ENCODE measurements at places on chromosomes 3 and 15.

- DNase-seq = peak; percentile 34
Observed at GRCh38 chr15:29103824-29104565, 165.6 kb downstream of the NSMCE3 start.

DNA sequence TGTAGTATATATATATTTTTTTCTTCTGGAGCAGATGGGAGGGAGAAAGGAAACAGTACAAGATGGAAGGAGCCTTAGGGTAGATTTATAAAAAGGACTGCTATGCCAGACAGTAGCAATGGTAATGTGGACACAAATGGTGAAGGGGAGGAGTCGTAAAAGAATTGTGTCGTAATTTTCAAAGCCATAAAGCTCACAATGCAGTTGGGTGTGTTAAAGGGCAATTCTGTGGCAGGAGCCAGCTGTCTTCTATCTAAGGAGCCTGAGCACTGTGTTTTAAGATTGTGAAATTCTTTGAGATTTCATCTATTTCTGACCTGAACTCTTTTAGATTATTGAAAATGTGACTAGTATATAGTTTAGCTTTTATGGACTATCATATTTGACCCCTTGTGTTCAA, 58.9 kb downstream of the CNOT10 start:
- no peak for DNase-seq

GRCh38 chr3:76552653-76553052, 487.2 kb upstream of the ROBO2 start:
- no peak for DNase-seq

DNA sequence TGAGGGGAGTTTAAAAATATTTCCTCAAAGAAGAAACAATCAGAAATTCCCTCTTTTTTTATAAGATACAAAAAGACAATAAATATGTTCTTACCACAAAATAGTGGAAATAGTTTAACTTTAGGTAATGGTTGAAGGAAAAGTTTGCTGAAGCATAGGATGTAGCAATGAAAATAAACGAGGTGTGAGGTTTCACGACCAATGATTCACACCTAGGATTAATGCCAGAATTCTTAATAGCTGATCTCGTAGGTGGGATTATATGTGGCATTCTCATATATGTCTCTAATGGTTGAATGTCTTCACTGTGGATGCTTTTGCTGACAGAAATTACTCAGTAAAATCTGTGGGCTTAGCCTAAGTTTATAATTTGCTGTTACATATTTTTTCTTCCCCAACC, 467.7 kb downstream of the FGF12 start:
- DNase-seq = no peak

- no peak for DNase-seq
Observed at GRCh38 chr3:125067225-125067624, 11.4 kb upstream of the HEG1 start.

DNA sequence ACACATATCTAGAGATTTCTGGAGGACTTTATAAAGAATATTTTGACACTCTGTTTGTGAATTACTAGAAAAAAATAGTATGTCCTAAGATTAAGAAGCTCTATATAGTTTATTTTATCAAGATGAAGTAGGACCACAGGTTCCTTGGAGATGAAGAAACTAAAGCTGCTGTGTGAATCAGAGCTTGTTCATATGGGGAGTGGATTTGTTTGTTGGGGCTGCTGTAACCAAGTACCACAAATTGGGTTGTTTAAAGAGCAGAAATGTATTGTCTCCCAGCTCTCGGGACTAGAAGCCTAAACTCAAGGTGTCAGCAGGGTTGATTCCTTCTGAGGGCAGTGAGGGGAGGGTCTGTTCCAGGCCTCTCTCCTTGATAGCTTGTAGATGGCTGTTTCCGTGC, 270.6 kb upstream of the UMPS start:
- no peak for DNase-seq

- no peak for DNase-seq
Observed at GRCh38 chr3:183518491-183519251, 36.8 kb downstream of the KLHL6 start.

DNA sequence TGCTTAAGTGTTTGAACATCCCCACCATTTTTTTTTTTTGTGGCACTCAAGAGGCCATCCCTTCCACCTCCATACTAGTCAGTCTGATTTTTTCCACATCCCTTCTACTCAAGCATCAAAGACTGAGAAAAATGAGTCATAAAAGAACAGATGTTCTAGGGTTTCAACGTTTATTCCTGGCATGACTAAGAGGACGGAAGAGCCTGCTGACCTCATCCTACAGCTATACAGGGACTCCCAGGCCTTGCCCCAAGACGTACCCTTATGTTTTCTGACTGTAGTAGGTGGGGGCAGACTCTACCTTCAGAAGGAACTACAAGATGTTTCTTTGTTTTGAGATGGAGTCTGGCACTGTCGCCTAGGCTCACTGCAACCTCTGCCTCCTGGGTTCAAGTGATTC, 3.3 kb upstream of the ITPKA start:
- no peak for DNase-seq

GRCh38 chr15:71599418-71600151, 210.8 kb upstream of the NR2E3 start:
- no peak for DNase-seq

GRCh38 chr15:50261981-50262380, 3.5 kb downstream of the HDC start:
- DNase-seq = no peak

DNA sequence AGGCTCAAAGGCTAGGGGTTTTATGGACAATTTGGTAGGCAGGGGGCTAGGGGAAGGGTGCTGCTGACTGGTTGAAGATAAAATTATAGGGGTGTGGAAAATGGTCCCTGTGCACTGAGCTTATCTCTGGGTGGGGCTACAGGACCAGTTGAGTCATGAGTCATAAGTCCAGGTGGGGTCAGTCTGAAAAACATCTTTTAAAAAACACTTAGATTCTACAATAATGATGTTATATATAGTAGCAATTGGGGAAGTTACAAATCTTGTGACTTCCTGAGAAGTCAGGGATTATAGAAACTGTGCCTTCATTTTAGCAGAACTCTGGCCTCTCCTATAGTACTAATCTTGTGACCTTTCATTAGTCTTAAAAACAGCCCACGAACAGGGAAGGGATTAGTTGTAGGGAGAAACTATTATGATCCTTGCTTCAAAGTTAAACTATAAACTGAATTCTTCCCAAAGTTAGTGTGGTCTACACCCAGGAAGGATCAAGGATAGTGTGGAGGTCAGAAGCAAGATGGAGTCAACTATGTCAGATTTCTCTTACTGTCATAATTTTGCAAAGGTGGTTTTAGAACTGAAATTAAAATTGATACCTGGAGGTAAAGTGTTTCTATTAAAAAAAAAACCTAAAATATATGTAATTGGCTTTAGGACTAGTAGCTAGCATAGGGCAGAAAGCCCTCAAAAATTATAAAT, 130.1 kb downstream of the P2RY1 start:
- no peak for DNase-seq

DNA sequence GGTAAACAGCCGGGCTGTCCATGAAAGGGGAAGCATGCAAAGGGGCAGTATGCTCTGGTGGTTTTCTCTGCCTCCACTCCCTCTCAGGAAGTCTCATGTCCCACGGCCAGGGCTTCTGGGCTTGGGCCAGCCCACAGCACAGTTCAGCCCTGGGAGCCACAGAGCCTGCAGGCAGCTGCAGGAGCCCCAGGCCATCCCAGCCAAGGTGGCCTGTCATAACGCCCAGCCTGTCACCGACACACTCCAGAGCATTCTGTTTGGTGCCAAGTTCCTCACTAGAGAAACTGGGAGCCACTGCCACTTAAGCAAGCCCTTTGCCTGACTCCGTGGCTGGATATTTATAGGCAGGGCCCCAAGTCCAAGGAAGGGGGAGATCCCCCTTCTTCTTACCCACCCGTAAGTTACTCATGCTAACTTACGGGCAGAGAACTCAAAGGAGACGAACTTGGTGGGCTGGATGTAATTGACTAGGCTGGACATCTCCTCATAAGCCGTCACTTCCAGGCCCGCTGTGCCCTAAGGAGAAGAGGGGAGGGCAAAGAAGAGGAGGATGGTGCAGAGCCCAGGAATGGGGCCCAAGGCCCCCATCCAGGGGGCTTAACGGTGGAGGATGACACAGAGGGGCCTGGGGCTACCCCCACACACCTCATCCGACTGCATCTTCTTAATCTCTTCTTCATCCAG, 11.7 kb downstream of the PLCB2 start:
- DNase-seq = no peak

DNA sequence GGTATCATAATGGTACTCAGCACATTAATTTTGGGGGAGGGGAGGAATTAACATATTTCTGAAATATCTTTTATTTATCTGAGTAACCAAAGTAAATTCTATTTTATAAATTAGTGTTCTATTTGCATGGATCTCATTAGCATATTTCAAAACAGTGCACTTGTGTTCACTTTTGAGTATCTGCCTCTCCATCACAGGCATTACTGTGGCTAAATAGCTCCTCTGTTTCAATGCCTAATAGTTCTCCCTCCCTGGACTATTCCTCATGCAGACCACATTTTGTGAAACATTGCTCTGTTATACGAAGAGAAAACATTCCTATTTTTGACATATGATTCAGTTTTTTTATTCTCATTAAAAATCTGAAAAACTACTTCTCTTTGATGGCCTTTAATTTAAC, 1127.8 kb downstream of the TUSC7 start:
- no peak for DNase-seq

DNA sequence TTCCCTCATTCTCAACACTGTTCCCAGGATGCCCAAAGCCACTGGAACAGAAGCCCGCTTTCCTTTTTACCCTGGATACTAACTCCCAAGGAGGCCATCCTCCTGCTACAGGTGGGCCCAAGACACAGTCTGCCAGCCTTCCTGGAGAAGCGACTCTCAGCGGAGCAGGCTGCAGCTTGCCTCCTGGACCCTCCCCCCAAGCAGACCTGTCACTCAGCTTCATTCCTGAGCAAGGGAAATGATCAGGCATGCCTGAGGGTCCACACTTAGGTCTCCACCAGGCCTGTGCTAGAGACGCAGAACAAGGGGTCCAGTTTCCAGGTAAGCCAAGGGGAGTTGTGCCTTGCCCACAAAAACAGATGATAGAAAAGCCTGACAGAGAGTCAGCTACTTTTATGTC, 62.8 kb downstream of the SLCO2A1 start:
- no peak for DNase-seq

DNA sequence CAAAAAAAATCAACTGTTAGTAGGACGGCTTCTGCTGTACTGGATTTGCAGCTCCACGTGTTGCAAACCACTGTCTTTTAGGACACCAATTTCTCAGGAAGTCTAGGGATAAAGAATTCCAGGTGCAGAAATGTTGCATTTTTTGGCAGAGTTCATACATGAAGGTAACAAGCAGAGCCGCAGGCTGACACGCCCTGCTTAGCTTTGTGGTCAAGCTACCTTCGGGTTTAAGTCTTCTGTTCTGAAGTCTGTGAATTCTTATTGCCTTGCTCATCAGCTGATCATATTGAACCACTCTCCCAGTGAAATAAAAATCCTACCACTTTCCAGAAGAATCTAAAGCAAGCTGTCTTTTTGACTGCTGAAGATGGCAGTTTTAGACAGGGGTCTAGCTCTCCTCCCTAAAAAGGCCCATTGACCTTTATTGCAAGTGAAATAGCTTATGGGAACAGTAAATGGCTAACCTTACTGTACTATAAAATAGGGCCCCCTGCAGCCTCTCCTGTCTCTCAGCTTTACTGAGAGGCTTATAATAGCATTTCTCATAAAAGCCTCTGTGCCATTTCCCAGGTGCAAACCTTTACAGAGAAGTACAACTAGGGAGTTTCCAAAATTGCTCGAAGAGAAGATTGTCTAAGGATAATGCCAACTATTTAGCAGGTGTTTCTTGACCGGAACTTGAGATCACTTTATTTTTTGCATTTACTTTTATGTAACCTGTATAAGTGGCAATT, 262.2 kb upstream of the IL12A start:
- DNase-seq = no peak

DNA sequence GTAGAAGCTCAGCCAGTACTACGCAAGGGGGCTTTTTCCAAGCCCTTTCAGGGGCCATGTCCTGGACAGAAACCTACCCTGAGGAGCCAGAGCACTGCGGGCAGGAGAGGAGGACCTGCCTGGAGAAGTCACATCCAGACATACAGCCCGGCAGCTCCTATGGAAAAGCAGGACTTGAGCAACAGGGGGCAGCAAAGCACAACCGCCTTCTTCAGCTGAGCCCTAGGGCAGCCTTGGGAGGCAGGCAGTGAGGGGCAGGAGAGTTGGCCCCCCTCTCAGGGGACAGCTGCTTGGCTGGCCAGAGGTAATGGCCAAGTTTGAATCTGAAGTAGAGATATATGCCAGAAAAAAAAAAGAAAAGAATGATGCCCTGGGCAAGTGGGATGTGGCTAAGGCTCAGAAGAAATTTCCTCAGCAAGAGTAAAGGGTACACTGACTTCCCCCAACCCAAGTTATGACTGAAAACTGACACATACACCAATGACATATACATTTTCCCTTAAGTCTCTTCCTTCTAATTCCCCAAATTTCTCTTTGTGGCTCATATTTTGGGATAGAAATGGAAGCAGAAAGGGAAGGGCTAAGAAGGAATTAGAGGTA, 56.9 kb downstream of the CYP19A1 start:
- DNase-seq = no peak

DNA sequence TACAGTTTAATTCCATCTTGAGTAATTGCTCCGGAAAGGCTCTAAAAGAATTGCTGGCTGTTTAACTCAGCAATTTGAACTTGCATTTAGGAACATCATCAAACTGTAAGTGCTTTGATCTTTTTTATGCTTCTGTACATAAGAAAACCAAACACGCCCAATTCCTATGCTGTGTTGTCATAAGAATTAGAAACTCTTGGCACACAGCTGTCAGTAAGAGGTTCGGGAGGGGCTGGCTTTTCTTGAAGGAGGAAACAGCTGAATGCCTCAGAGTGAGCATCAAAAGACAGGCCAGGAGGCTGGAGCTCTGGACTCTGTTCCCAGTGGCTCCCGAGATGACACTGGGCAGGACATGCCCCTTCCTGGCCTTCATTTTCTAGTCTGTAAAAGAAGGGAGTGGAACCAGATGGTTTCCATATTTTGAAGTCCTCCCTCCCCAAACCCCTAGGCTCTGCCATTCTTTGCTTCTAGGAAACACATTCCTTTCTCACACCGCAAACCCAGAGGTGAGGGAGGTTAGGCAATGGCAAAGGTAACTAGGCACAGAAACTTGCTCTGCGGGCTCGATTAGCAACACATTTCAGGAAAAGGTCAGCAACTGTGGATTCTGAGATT, 73.7 kb upstream of the DLG1 start:
- no peak for DNase-seq

GRCh38 chr3:29466442-29466841, 185.6 kb downstream of the RBMS3 start:
- no peak for DNase-seq

DNA sequence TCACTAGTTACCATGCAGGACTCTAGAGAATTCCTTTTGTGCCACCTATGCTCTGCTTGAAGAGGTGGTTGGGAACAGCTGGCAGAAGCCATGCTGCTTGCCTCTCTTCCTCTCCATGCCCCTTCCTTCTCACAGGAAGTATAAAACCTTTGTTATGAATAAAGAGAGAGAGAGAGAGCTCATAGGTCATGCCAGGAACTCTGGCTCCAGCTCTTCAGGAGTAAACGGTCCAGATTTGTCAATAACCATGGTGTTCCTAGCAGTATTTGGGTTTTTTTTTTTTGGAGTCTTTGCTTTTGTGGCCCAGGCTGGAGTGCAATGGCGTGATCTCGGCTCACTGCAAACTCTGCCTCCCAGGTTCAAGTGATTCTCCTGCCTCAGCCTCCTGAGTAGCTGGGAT, 97.7 kb upstream of the SLC4A7 start:
- DNase-seq = no peak

Measured in T-helper 9 cell (primary cell).